ENCODE measurements at places on chromosomes 12 and 14. TPM values are rescaled to one million over a fixed set of nuclear protein-coding genes. Genes with fewer than 3 reads are reported as not detected.

DNA sequence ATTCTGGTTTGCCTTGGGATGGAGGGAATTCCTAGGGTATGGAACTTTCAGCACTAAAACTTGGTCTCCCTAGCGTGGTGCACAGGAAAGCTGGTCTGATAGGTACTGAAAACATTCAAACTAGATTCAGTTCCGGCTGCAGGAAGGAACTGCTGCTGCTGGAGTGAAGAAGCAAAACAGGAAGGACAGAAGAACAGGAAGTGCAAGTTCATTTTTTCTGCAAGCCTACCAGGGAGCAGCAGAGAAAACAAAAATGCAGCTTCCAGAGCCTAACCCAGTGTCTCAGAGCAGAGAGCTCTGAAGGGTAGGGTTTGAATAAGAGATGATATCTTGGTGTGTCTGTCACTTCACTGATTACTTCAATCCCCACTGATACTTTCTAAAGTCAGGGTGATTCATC lies 165.2 kb downstream of the VRK1 start:
- no peaks in the 10 kb centered on the region for H3K4me1 ChIP-seq
- H3K4me3 ChIP-seq: no peak overlapping the region
- no peaks in the 10 kb centered on the region for H3K27me3 ChIP-seq
- no peaks in the 10 kb centered on the region for H3K36me3 ChIP-seq
- H3K27ac ChIP-seq: no peak overlapping the region
- no peak for DNase-seq

ANKRD52 gene
- 23.3 TPM for total RNA-seq

LRRIQ1 gene
- 0.79 TPM for total RNA-seq

- no peaks in the 10 kb centered on the region for H3K36me3 ChIP-seq
- no peaks in the 10 kb centered on the region for H3K27me3 ChIP-seq
- H3K27ac ChIP-seq: no peak overlapping the region
- no peak overlapping the region for H3K4me3 ChIP-seq
- H3K4me1 ChIP-seq: peaks cover 24% of the 10 kb centered on the region
- DNase-seq: no peak
Observed at GRCh38 chr12:105025890-105026289, 39.8 kb downstream of the NOPCHAP1 start.

DNA sequence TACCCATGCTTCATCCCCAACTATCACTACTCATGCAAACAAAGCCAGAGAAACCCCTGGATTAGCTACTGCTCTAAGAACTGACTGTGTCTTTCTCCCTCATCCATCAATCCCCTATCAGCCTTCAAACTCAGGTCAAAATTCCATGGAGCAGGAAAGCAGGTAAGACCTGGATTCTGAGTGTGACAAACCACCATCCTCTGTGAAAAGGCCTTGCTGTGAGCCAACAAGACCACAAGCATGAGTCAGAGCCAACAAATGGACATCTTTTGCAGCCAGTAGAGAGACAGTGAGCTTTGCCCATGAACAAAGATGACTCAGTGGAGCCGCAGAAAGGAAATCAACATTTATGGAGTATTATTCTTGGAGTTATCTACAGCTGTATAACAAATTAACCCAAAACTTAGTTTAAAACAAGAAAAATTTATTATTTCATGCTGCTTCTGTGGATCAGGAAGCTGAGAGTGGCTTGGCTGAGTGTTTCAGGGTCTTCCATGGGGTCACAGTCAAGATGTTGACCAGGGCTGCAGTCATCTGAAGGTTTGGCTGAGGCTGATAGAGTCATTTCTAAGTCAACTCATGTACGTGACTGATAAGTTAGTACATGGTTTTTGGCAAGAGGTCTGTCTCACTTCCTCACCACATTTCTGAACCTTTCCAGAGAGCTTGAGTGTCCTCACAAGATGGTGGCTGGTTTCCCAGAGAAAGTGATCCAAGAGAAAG lies 61.1 kb downstream of the PITPNM2 start:
- H3K27me3 ChIP-seq: no peaks in the 10 kb centered on the region
- no peak overlapping the region for H3K4me3 ChIP-seq
- no peak for DNase-seq
- H3K4me1 ChIP-seq: peaks cover 9% of the 10 kb centered on the region

DNA sequence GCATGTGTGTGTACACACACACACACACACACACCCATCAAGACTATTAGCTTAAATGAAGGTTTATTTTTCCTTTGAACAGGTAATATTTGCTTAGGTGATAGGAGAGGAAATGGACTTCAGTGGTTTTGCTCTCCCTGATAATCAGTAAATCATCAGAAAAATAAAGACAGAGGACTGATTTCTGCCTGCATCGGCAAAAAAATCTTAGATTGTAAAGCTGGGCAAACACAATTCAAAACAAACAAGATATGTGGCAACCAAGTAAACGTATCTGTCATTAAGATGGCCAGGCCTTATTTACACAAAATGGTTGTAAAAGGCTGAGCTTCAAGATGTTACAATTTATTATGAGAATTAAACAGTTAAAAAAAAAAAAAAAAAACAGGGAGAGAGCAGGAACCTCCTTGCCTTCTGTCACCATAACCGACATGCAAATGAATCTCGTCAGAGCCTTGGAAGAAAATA lies 31.3 kb downstream of the PRKD1 start:
- H3K27ac ChIP-seq: no peak overlapping the region
- no peak for DNase-seq
- no peak overlapping the region for H3K4me3 ChIP-seq
- no peaks in the 10 kb centered on the region for H3K36me3 ChIP-seq
- H3K4me1 ChIP-seq: peaks cover 11% of the 10 kb centered on the region

GRCh38 chr12:19761463-19761862 lies 322.2 kb downstream of the AEBP2 start:
- H3K36me3 ChIP-seq: no peaks in the 10 kb centered on the region
- no peak overlapping the region for H3K4me3 ChIP-seq
- peaks cover 6% of the 10 kb centered on the region for H3K4me1 ChIP-seq
- DNase-seq: no peak
- H3K27me3 ChIP-seq: no peaks in the 10 kb centered on the region
